ENCODE measurements at places on chromosomes 6 and 20.

DNA sequence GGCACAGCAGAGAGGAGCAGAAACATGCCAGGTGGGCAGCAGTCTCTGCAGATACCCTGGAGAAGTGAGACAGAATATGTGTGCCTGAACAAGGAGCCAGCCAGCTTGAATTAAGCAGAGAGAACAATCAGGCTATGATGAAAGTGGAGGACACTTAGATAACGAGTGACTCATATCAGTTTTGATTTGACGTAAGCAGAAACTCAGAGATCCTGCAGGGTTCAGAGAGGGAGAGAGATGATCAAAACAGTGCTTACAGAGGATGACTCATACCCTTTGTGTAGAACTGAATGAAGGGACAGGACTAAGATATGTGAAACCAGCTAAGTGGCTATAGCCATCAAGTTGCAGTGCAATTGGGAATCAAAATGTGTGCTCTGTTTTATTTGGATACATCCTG is 300.7 kb downstream of the TENT5A start:
- no peak for DNase-seq

- DNase-seq, result no peak
These were observed 84.6 kb upstream of the ZNF322 start for GRCh38 chr6:26743941-26744699.

DNA sequence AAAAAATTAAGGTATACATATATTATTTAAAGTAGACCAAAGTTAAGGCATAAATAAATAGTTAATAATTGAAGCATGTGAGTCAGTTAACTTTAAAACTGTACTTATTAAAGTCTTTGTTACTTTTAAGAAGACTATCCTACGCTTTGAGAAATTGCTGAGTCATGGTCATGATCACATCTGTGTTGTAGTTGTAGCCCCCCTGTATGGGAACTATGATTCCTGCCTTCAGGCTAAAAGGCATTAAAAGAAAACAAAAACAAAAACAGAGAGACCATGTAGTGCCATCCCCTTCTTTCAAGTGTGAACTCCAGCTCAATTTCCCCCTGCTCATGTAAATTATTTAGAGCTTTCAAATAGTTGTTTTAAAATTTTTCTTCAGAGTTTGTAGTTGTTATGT is 123.4 kb downstream of the FLRT3 start:
- no peak for DNase-seq

DNA sequence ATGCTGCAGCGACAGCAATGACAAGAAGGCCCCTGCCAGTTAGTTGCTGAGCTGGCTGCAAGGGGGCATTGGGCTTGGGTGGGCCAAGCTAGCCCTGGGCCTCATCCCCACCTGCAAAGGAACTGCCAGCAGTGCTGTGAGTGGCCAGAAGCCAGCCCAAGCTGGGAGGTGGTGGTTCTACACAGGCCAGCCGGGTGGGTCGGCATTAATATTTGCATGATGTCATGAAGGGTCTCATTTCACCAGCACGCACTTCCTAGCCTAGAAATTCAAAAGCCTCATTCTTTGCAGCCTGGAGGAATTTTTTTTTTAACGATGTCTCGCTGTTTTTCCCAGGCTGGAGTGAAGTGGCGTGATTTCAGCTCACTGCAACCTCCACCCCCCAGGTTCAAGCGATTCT is 62.0 kb downstream of the IYD start:
- DNase-seq, result no peak

GRCh38 chr6:52975580-52975979 is 19.5 kb downstream of the GSTA4 start:
- DNase-seq, result no peak

GRCh38 chr20:54839224-54839623 is 363.8 kb downstream of the DOK5 start:
- no peak for DNase-seq

DNA sequence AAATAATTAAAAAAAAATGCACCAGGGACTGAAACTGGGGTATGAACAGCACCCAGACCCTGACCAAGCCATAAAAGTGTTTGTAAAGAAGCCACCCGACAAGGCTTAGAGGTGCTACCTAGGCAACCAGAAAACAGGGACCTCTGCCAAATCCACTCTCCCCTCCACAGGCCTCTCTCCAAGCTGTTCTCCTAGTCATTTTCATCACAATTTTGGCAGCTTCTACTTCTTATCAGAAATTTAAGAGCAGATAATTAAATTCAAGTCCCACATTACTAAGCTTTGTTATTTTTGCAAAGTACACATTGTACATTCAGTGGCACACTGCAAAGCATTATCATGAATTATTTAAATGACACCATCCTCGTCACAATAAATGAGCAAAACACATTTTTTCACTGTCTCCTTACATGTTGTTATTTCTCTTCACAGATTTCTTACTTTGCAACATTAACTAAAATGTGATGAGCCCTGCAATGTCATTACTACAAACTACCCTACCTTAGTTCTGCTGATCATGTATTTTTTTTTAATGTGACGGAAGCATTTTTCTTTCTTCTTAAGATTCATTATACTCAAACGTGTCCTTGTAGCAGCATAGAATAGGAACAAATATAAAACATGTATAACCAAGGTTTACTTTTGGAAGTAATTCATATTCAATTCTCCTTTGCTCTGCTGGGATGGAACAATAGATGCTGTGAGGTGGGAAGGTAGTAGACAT is 38.1 kb downstream of the ECT2L start:
- peak; percentile 81 for DNase-seq

- peak; percentile 87 for DNase-seq
These were observed 40.6 kb downstream of the SLC35D3 start for GRCh38 chr6:136962661-136963060.

DNA sequence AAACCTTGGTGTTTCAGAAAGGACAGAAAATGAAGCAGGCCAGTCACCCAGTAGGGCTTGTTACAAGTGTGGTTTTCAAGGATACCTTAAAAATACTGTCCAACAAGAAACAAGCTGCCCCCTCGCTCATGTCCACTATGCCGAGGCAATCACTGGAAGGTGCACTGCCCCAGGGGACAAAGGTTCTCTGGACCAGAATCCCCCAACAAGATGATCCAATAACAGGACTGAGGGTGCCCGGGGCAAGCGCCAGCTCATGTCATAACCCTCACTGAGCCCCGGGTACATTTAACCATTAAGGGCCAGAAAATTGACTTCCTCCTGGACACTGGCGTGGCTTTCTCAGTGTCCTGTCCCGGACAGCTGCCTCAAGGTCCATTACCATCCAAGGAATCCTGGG is 6.6 kb upstream of the NT5DC1 start:
- DNase-seq, result no peak

GRCh38 chr20:50498071-50498776 is 12.0 kb upstream of the PTPN1 start:
- DNase-seq, result no peak

DNA sequence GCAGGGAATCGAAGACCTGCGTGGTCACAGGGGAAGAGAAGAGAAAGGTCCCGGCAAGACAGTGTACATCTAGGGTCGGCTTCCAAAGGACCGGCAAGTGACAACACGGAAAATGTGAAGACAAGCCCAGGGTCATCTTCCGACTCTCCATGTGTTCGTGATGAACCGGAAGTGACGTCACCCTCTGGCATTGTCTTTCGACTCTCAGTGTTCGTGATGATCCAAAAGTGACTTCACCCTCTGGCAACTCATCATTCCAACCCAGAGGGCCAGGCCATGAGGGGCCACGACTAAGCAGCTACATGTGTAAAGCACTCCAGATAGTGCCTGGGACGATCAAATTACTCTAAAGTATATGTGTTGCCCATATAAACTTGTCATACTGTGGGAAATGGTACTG is 290.8 kb downstream of the THBS2 start:
- DNase-seq, result no peak

DNA sequence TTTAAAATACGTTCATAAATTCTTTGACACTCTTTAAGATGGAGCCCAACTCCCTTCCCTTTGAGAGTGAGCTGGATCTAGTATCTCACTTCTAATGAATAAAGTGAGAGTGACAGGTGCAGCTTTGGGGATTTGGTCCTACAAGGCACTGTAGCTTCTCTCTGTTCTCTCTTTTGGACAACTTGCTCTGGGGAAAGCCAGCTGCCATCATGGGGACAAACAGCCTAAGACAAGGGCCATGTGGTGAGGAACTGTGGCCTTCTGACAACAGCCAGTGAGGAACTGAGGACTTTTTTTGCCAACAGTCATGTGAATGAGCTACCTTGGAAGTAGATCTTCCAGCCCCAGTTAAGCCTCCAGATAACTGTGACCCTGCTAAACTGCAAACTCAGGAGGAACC is 272.8 kb upstream of the AGPAT4 start:
- DNase-seq, result no peak
